Omental fat pad (tissue), 4 donors: ENCODE measurements at places on chromosomes 16 and 17. TPM values are rescaled to one million over a fixed set of nuclear protein-coding genes. Genes with fewer than 3 reads are reported as not detected.

- no peak for DNase-seq
Observed at GRCh38 chr16:53960954-53961616, 257.1 kb downstream of the FTO start.

GRCh38 chr17:42681976-42682721, at the start of gene CNTNAP1:
CNTNAP1 (plus strand) TSS chr17:42682531; CDS start chr17:42682830, 299 bp downstream.
- DNase-seq, result no peak

GRCh38 chr17:72710834-72711233, 381.7 kb downstream of the SLC39A11 start:
- no peak for DNase-seq

DNA sequence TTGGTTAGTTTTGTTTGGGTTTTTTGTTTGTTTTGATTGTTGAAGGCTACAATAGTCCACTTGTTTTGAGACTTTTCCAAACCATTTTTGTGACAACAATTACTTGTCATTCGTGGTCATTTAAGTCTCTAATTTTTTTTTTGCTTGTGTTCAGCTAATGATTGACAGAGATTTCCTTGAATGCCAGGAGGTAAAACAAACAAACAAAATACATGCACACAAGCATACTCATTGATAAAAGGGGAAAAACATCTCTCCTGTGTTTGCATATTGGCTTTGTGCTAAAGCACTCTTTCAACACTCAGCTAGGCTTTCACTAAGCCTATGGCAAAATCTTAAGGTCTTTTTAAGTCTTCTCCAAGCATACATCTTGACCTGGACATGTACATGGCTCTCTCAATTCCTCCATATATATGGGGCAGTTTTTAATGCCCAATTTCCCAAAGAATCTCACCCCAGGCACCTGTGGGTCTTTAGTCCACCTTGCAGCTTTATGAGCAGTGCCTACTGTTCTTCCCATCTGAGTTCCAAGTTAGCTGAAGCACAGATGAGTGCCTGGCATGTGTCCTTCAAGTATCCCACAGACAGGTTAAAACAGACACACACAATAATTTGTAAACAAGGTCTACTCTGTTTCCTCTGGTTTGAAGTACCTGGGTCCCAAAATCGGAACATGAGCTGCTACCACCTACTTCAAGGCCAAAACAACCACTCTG, 24.2 kb upstream of the HS3ST3B1 start:
- no peak for DNase-seq

The GALR2 gene
- not detected for total RNA-seq
